ENCODE measurements at places on chromosomes 7 and 10. TPM values are rescaled to one million over a fixed set of nuclear protein-coding genes. Genes with fewer than 3 reads are reported as not detected.
A peak's percentile ranks its signal among the peaks of the same experiment; 100 is the strongest.

The SPDYE6 gene
- polyA plus RNA-seq, result 2.4 TPM

DNA sequence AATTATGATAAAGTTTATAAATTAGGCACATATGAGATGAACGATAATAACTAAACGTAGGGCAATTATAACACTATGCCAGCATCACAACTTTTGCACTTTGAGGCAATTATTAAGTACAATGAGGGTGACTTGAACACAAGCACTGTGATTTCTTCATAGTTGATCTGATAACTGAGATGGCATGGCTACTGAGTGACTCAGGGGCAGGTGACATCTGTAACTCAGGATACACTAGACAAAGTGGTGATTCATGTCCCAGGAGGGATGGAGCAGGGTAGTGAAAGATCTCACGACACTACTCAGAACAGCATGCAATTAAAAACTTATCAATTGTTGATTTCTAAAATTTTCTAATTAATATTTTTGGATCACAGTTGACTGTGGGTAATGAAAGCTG lies 98.3 kb upstream of the ARHGAP21 start:
- H3K4me1 ChIP-seq, result no peaks in the 10 kb centered on the region
- H3K27me3 ChIP-seq, result no peaks in the 10 kb centered on the region
- no peak for DNase-seq
- H3K4me3 ChIP-seq, result no peak overlapping the region

The UCN3 gene
- not detected for polyA plus RNA-seq

GRCh38 chr10:75358835-75359421 lies 42.6 kb downstream of the ZNF503 start:
- H3K4me3 ChIP-seq, result no peak overlapping the region
- H3K4me1 ChIP-seq, result no peaks in the 10 kb centered on the region
- no peaks in the 10 kb centered on the region for H3K27me3 ChIP-seq
- no peaks in the 10 kb centered on the region for H3K36me3 ChIP-seq

DNA sequence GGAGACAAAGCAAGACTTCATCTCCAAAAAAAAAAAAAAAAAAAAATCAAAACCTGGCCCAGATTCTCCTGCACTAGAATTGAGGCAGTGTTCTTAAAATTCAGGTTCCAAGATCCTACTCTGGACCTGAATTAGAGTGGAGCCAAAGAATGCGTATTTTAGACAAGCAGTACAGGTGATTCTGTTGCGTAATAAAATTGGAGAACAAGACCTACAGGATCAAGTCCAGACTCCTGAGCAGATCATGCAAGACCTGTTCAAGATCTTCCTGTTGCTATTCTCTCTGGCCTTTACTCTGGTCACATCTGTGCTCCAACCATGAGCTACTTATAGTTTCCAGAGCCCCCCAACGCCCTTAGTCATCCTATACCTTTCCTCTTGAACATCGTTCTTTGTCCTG lies 51.5 kb upstream of the RSBN1L start:
- H3K4me3 ChIP-seq, result no peak overlapping the region
- DNase-seq, result no peak
- H3K36me3 ChIP-seq, result peaks cover 16% of the 10 kb centered on the region
- peaks cover 3% of the 10 kb centered on the region for H3K4me1 ChIP-seq
- H3K27me3 ChIP-seq, result no peaks in the 10 kb centered on the region

The RPA3 gene
- polyA plus RNA-seq, result 87.3 TPM

The ELMO1 gene
- polyA plus RNA-seq, result 16.3 TPM

DNA sequence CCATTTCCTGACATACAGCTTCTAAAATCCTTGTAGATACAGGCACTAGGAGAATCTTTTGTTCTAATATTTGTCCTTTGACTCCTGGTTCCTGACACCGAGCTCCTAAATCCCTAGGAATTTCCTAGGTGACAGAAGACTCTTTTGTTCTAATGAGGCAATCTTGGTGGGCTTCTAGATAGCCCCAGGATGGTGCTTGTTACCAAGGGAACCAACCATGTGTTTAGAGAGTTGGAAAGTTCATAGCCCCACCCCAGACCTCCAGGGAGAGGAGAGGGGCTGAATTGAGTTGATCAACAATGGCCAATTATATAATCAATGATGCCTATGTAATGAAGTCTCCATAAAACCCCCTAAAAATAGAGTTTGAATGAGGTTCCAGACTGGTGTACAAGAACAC lies 145.1 kb downstream of the JMJD1C start:
- H3K27me3 ChIP-seq, result no peaks in the 10 kb centered on the region
- peak overlapping the region; percentile 28 for H3K27ac ChIP-seq
- DNase-seq, result no peak
- H3K4me3 ChIP-seq, result no peak overlapping the region
- H3K4me1 ChIP-seq, result peaks cover 3% of the 10 kb centered on the region

- no peak overlapping the region for H3K4me3 ChIP-seq
- peaks cover 17% of the 10 kb centered on the region for H3K4me1 ChIP-seq
- peak overlapping the region; percentile 35 for H3K27ac ChIP-seq
- no peaks in the 10 kb centered on the region for H3K27me3 ChIP-seq
Measured at GRCh38 chr10:91891125-91892001, 17.9 kb downstream of the FGFBP3 start.

The CALY gene
- 12.3 TPM for polyA plus RNA-seq

The SPDYE11 gene
- polyA plus RNA-seq, result 1.1 TPM

DNA sequence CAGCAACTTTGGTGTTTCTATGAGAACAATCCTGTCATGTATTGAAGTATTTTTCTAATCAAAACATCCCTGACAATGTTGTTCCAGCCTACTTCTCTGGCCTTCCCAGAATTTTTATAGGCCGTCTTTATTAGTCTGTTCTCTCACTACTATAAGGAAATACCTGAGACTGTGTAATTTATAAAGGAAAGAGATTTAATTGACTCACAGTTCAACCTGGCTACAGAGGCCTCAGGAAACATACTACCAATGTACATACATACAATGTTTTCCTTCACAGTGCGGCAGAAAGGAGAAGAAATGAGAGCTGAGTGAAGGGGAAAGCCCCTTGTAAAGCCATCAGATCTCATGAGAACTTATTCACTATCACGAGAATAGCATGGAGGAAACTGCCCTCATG lies 484.7 kb upstream of the PODXL start:
- H3K27me3 ChIP-seq, result no peaks in the 10 kb centered on the region
- H3K4me3 ChIP-seq, result no peak overlapping the region
- H3K4me1 ChIP-seq, result peaks cover 6% of the 10 kb centered on the region
- H3K36me3 ChIP-seq, result no peaks in the 10 kb centered on the region

DNA sequence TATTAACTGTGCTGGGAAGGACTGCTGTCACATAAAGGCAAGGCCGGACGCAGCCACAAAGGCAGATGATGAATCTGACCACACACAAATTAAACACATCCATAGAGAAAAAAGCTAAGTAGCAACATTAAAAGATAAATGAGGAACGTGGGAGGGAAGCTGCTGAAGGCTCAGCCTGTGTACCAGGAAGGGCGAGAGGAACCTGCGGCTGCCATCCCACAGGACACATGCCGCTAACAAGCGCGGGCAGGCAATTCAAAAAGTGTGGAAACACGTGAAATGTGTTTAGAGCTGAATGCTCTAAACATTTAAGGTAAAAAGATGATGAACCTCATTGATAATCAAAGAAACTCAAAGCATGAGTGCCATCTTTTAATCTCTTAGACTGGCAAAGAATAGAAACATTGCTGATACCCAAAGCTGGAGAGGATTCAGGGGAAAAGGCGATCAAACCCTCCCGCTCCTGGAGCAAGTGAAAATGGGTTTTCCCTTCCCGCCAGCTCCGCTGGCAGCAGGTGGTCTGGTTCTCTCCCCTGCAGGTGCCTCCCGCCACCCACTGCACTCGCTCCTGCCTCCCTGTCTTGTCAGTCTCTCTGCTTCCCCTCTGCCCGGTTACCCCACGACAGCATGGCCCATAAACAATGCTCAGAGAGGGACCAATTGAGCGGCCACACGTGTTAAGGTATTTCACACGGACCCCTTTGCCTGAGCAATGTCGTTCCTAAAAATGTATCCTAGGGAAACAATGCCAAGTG lies 4.2 kb downstream of the STK32C start:
- no peak overlapping the region for H3K4me3 ChIP-seq
- no peak for DNase-seq
- no peaks in the 10 kb centered on the region for H3K36me3 ChIP-seq
- H3K4me1 ChIP-seq, result no peaks in the 10 kb centered on the region

DNA sequence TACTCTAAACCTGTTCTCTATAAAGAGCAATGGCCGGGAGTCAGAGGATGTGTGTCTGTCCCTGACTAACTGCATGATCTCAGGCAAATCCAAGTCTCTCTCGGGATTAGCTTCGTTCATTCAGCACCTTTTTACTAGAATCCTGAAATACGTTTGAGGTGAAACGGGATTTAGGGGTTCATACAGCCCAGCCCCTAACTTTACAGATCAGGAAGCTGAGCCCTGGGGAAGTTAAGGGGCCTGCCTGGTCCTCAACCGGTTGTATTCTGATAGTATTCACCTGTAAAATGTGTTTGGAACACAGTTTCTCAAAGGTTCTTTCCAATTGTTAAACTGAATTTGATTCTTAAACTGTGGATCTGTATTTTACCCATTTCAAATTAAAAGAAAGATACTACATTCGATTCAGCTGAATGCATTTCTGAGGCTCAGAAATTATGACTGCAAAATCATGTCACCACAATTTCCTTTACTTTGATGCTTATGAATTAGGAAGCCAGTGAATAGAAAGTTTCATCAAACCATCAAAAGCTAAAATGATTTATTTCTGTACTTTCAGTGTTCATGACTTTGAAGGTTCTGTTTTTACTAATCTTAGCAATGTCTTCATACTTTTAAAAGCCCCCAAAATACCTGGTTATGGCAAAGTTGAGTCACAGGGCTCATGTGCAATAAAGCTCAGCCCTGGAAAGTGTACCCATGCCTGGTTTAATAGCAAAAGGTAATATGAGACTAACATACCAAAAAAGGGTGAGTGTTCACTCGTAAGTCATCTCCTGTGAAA lies 28.9 kb upstream of the EZH2 start:
- no peak overlapping the region for H3K27ac ChIP-seq
- no peak overlapping the region for H3K4me3 ChIP-seq
- no peak for DNase-seq
- H3K27me3 ChIP-seq, result no peaks in the 10 kb centered on the region
- H3K36me3 ChIP-seq, result no peaks in the 10 kb centered on the region

The GIMAP5 gene
- polyA plus RNA-seq, result 0.22 TPM

DNA sequence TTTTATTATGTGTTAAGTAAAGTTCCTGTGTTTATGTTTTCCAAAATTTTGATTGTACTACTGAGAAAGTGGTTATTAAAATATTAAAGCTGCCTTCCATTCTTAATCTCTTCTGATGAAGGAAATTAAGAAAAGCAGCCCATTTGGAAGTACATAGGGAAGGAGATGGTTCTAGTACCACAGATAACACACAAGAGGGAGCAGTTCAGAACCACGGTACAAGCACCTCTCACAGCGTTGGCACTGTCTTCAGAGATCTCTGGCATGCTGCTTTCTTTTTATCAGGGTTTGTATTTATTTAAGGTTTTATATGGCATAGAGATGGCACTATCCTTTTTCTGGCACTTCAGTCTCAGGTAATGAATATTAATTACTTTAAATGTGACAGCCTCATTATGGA lies 111.6 kb downstream of the PHTF2 start:
- H3K27ac ChIP-seq, result no peak overlapping the region
- peaks cover 15% of the 10 kb centered on the region for H3K4me1 ChIP-seq
- no peak overlapping the region for H3K4me3 ChIP-seq
- H3K27me3 ChIP-seq, result no peaks in the 10 kb centered on the region

- H3K27ac ChIP-seq, result peak overlapping the region; percentile 44
- H3K4me1 ChIP-seq, result peaks cover 18% of the 10 kb centered on the region
Measured at GRCh38 chr10:63431962-63432797, 33.6 kb downstream of the JMJD1C start.

DNA sequence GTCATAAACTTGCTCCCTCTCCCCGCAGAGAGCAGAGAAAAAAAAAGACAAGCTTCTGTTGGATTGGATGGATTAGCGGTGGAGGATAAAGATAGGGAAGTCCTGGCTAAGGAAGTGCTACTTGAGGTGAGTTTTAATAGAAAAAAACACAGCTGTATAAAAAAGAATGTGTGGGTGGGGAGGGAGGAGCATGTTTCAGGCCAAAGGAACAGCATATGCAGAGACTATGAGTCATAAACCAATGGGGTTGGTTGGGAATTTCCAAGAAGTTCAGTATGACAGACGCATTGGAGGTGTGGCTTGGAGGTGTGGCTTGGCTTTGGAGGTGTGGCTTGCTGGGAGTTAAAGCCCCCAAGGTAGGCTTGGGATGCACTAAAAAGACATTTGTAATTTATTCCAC lies 103.0 kb upstream of the LSM8 start:
- H3K4me1 ChIP-seq, result no peaks in the 10 kb centered on the region
- H3K27ac ChIP-seq, result no peak overlapping the region
- no peak overlapping the region for H3K4me3 ChIP-seq
- no peaks in the 10 kb centered on the region for H3K36me3 ChIP-seq
- no peaks in the 10 kb centered on the region for H3K27me3 ChIP-seq

The MBLAC1 gene
- polyA plus RNA-seq, result 4.3 TPM

DNA sequence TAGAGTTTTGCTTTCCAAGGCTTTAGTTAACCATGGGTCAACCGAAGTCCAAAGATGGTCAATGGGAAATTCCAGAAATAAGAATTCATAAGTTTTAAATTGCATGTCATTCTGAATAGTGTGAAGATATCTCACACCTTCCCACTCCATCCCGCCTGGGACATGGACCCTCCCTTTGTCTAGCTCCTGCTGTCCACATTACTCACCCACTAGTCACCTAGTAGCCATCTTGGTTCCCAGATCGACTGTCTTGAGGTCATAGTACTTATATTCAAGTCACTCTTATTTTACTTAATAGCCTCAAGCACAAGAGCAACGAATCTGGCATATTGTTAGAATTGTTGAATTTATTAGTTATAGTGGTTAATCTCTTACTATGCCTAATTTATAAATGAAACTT lies 366.6 kb downstream of the PRPF18 start:
- no peak overlapping the region for H3K27ac ChIP-seq
- H3K4me1 ChIP-seq, result no peaks in the 10 kb centered on the region
- H3K4me3 ChIP-seq, result no peak overlapping the region
- H3K36me3 ChIP-seq, result no peaks in the 10 kb centered on the region
- H3K27me3 ChIP-seq, result no peaks in the 10 kb centered on the region

- H3K36me3 ChIP-seq, result no peaks in the 10 kb centered on the region
- no peak for DNase-seq
- no peaks in the 10 kb centered on the region for H3K4me1 ChIP-seq
- H3K27ac ChIP-seq, result no peak overlapping the region
- no peak overlapping the region for H3K4me3 ChIP-seq
- no peaks in the 10 kb centered on the region for H3K27me3 ChIP-seq
Measured at GRCh38 chr7:48351900-48352299, 180.6 kb downstream of the ABCA13 start.

The WDFY4 gene
- 0.72 TPM for polyA plus RNA-seq

- H3K4me1 ChIP-seq, result no peaks in the 10 kb centered on the region
- no peaks in the 10 kb centered on the region for H3K27me3 ChIP-seq
- no peak for DNase-seq
- H3K27ac ChIP-seq, result no peak overlapping the region
- H3K36me3 ChIP-seq, result no peaks in the 10 kb centered on the region
Measured at GRCh38 chr7:91850455-91850854, 30.0 kb downstream of the MTERF1 start.

GRCh38 chr7:149226840-149227494 lies 12.5 kb upstream of the ZNF212 start:
- no peak overlapping the region for H3K4me3 ChIP-seq
- peaks cover 3% of the 10 kb centered on the region for H3K36me3 ChIP-seq
- no peak overlapping the region for H3K27ac ChIP-seq
- DNase-seq, result no peak

DNA sequence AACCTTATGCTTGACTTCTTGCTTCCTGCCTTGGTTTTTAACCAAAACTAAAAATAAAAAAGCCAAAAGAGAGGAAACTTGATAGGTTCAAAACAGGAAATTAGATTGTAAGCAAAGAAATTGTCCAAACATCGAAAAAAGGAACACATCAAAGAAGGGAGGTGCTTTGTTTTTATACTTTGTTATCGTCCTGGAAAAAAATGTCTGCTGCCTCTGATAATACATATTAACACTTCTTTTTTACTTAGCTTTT lies 286.6 kb upstream of the C7orf33 start:
- DNase-seq, result no peak
- no peak overlapping the region for H3K27ac ChIP-seq
- H3K4me3 ChIP-seq, result no peak overlapping the region
- no peaks in the 10 kb centered on the region for H3K27me3 ChIP-seq
- no peaks in the 10 kb centered on the region for H3K4me1 ChIP-seq

The CREB5 gene
- polyA plus RNA-seq, result 5.0 TPM

Data from cardiac muscle cell (in vitro differentiated cells and primary cell).